ENCODE measurements at places on chromosomes 7 and 10.

GRCh38 chr10:52961323-52961722, 188.7 kb upstream of the MBL2 start:
- DNase-seq: no peak

- DNase-seq: no peak
Observed at GRCh38 chr7:158830211-158830723, 958 bp upstream of the ESYT2 start.

- no peak for DNase-seq
Observed at GRCh38 chr10:11933577-11934223, 108.9 kb downstream of the UPF2 start.

DNA sequence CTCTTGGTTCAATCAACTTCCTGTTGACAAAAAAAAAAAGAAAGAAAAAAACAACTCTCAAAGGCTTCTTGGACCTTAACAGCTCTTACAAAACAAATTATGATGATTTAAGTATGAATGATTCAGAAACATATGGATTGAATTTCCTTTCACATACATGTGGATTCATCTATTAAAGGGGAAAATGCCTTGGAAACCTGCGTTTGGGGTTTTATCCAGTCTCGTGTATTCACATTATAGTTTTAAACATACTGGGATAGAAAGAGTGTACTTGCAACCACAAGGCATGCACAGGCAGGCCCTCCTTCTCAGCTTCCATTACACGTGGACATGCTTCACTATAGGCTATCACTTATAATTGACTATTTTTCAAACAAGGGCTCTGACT, 286.7 kb downstream of the INHBA start:
- DNase-seq: no peak

DNA sequence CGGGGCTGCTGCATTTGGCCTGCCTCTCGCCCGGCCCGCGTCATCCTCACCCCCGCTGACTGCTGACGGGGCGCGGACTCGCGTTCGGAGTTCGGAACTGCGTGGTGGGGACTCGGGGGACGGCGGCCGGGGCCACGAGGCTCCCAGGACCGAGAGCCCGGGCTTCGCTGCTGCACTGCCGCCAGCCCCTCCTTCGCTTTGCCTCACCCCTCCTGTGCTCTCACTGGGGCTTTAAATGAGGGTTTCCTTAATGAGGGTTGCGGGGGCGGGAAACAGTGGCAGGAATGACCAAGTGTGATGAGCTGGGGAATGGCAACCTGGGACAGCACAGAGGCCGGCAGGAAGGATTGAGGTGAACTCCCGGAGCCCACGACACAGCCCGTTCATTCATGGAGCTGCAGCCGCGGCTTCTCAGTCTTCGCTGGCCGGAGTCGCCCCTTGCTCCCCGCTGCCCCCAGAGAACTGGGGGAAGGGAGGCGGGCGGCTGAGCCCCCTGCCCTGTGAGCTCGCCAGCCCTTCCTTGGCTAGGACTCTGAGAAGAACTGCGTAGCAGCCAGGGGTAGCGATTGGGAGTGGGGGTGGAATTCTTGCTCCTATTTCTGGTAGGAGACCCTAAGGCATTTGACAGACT, 1.5 kb upstream of the LRRC4 start:
- DNase-seq: no peak

All from smooth muscle cell of the brain vasculature (primary cell).